Fibroblast of gingiva (primary cell): ENCODE measurements at places on chromosomes 16 and 17.

GRCh38 chr16:13510425-13511151 lies 409.4 kb upstream of the ERCC4 start:
- no peak for DNase-seq

DNA sequence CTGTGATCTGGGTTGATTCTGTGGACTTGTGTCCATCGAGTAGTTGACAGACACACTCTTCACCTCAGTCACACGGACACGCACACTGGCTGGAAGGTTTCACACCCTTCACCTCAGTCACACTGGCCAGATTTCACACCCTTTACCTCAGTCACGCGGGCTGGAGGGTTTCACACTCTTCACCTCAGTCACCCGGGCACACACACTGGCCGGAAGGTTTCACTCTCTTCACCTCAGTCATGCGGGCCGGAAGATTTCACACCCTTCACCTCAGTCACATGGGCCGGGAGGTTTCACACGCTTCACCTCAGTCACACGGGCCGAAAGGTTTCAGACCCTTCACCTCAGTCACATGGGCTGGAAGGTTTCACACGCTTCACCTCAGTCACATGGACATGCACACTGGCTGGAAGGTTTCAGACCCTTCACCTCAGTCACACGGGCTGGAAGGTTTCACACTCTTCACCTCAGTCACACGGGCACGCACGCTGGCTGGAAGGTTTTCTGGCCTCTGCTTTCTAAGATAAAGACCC lies 96.2 kb downstream of the PGS1 start:
- no peak for DNase-seq

DNA sequence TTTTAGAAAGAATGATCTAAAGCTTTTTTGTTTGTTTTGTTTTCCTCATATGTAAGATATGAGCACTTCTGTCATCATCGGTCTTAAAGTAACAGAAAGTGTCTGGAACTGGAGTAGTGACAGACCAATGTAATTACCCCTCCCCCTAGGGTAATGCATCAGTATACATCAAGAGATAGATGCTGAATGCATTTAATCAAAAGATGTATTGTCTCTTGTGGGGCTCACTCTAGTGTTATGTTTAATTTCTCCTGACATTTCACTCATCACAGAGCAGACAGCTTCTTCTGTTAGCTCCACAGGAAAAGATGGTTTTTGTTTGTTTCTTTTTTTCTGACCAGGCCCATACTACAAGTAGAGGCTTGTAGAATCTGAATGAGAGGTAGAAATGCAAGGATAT lies 168.7 kb upstream of the C17orf78 start:
- no peak for DNase-seq

DNA sequence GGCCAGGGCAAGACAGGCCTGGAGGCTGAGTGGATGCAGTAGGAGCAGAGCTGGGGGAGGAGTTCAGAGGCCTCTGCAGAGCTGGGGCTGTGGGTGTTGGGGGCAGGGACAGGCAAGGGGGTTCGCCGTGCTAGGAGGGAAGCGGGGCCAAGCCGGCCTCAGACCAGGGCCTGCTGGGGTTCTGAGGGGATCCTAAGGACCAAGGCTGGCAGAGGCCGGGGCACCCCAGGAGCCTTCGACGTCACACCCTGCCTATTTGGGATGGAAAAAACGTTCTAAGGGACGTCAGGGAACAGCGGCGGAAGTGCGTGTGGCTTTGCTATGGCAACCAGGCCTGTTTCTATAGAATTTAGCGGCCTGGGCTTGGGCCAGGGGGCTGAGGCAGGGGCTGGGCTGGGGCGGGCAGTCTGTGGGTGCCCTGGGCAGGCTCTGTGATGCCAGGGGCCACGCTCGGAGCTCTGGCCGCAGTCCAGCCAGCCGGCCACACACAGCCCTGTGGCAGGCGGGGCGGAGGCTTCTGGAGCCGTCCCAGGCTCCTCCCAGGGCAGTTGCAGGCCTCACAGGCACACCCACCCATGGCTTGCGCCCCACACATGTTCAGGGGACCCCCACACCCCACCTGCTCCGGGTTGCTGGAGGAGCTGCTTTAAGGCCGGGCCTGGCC lies 3.7 kb downstream of the TRAF7 start:
- DNase-seq, result peak; percentile 81

DNA sequence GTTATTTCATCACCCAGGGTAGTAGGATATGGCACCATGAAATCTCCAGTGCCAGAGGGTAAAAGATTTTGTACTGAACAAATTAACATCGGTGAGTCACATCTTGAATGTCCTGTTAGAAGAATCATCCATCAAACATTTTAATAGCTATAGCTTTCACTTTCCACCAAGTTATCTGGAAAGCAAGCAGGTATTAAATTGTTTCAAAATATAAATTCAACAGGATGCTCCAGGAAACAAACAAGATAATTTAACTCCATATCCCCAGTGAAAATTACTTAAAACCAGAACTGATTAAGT lies 2.4 kb downstream of the VEZF1 start:
- peak; percentile 69 for DNase-seq

- DNase-seq, result peak; percentile 53
Observed at GRCh38 chr17:48030531-48030930, 7.1 kb downstream of the COPZ2 start.

DNA sequence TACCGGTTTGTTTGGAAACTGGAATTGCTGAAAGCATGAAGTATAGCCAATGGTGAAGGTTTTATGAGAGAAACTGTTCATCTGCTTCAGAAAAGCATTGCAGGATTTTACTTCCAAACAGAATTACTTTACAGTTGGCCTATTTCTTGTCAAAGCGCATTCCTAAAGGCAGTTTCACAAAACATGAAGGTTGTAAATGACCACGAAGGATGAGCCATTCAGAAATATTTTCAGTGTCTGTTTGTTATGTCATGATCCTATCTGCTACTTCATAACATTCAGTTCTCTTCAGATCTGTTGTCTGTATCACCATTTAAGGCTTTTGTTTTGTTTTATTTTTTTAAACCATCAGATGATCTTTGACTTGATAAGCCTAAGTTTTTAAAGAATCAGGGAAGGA lies 45.7 kb downstream of the AATF start:
- DNase-seq, result no peak

- no peak for DNase-seq
Observed at GRCh38 chr16:85341972-85342695, 229.9 kb upstream of the CIBAR2 start.

- DNase-seq, result no peak
Observed at GRCh38 chr17:57674894-57675293, 70.2 kb downstream of the CCDC182 start.

GRCh38 chr17:37642681-37643080 lies 565 bp downstream of the DDX52 start:
- peak; percentile 37 for DNase-seq

GRCh38 chr16:79509211-79509631 lies 91.3 kb downstream of the MAF start:
- no peak for DNase-seq

DNA sequence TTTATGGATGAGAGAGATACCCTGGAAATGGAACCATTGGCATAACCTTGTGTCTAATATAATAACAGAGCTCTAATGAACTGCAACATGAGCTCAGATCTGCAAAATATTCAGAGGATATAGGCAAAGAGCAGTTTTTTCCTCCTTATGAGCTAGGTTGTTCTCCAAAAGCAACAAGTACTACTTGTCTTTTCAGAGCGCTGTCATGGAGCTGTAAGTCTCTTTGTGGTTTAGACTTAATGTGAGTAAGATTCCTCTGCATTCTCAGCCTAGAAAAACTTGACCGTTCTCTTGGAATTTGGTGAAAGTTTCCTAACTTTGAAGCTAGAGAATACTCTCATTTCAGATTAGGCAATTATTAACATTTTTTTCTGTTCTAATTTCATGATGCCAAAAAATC lies 85.2 kb downstream of the FTO start:
- peak; percentile 90 for DNase-seq

DNA sequence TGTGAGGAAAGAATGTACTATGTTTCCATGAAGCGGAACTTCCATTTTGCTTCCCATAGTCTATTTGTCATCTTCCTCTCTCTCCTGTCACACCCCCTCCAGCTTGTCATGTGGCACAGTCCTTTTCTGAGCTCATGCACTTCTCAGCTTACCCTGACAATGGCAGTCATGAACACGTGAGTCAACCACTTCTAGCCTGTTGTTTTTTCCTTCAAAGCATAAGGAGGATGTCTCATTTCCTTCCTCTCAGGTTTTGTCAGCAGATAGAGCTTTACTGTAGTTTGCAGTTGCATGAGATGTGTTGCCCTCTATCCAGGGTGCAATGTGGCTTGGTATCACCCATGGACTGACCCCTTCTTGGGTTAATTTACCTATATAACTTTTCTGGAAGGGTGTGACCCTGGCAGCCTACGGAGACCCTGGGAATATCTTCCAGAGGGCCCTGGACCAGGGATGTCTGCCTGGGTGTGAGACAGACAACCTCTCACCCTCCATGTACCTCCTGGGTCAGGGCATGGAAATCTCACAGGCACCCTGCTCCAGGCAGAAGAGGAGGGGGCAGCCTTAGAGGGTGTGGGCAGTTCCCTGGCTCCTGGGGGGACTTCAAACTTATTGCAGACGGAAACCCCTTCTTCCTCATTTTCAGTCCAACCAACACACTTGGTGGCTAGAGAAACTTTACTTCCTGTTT lies 4.0 kb upstream of the ZNF267 start:
- DNase-seq, result peak; percentile 59

GRCh38 chr17:30239089-30239462 lies 3.6 kb upstream of the SLC6A4 start:
- no peak for DNase-seq

DNA sequence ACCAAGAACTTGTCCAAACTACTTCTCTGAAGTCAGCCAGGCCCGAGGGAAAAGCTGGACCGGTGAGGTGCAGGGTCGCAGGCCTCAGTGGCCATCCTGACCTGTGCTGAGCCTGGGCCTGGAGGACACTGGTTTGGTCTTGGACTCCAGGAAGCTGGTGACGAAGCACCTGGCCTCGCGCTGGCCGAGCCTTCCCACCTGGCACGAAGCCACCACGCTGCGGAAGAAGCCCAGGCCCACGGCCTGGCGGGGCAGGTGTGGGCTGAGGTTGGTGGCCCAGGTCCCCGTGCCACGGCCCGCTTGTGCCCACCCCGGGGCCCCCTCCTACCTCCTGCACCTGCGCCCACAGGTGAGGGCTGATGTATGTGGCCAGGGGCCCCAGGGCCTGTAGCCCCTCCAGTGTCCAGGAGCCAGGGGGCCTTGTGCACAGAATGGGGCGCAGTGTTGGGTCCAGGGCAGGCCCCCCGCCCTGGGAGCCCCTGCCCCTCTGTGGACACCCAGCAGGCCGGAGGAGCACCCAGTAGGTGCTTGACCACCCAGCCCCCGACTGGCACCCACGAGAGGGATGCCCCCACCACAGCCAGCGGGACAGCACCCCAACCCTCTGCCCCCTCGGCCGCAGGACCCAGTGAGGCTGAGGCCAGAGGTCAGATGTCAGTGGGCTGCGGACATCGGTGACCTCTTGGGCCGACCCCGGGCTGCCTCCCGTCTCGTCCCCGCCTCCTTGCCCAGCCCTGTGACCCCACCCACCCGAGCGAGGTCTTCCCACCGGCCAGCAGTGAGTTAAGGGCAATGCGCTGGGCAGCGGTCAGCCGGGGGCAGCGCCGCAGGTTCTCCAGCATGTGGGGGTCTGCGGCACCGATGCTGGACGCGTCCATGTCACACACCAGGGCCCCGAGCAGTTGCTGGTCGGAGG lies 13.8 kb downstream of the MSLN start:
- no peak for DNase-seq

DNA sequence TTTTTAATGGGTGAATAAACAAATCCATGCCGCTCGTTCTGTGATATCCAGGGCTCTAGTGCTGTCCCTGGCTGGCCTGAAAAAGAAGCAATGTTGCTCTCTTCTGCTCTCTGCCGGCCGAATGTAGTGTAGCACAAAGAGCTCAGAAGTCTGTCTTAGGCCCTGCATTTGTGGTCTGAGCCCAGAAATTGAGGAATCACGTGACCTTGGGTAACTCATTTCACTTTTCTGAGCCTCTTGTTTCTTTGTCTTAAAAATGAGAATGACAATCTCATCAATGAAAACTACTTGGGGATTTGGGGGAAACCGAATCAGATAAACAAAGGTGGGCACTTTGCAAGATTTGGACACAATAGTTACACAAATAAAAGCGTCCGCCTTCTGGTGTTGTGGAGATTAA lies 381.6 kb upstream of the ASIC2 start:
- DNase-seq, result peak; percentile 6

DNA sequence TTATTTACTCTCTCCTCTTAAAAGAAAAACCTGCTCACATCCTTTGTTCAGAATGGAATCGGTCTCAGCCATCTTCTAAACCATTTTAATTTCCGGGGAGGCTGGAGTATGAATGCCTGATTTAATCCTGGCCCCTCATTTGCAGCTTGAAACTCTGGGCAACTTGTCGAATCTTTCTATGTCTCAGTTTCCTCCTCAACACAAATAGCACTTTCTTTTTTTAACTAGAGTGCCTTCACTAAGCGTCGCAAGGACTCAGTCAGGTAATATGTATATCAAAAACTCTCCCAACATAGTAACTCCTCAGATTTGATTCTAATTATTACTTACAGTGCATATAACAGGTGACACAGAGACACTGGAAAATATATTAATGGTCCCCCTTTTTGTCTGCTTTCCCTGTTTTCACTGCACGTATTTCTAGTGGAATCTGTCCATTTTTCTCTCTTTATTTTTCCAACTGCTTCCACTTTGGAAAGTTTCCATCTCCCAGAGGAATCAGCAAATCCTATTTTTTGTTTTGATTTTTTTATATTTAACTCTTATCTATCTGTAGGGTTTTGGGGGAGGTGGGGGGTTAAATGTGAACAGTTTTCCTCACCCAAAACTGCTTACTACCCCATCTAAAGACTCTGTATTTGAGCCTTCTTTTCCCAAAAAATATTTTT lies 18.6 kb downstream of the SNN start:
- DNase-seq, result no peak

GRCh38 chr17:80253631-80254395 lies 6.8 kb upstream of the RNF213 start:
- DNase-seq, result no peak

- DNase-seq, result no peak
Observed at GRCh38 chr16:3503523-3503922, 2.7 kb downstream of the CLUAP1 start.

GRCh38 chr16:166375-167121 lies 770 bp downstream of the HBM start:
- DNase-seq, result no peak

DNA sequence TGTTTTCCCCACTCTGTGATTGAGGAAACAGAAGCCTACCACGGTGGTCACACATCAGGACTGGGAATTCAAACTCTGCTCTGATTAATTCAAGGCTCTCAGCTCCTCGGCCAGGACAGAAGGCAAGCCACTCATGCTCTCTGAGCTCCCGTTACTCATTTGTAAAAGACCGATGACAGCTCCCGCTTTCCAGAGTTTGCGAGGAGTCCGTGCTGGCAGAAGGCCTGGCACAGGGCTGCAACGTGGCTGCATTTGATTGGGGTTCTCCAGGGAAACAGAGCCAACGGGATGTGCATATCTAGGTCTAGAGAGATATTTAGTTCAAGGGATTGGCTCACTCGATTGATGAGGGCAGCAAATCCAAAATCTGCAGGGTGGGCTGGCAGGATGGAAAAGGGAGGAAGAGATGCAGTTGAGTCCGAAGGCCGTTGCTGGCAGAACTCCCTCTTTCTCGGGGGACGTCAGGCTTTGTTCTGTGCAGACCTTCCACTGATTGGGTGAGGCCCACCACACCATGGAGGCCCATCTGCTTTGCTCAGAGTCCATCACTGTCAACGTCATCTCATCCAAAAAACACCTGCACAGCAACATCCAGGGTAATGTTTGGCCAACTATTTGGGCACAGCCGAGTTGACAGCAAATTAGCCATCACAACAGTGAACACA lies 215.5 kb upstream of the RPL38 start:
- no peak for DNase-seq
